NK-92 treated with Interleukin-12 subunit alpha and Interleukin-12 subunit beta, amount 100 ng/mL, for 24 hours (cell line): ENCODE measurements at places on chromosomes 2 and 18.

DNA sequence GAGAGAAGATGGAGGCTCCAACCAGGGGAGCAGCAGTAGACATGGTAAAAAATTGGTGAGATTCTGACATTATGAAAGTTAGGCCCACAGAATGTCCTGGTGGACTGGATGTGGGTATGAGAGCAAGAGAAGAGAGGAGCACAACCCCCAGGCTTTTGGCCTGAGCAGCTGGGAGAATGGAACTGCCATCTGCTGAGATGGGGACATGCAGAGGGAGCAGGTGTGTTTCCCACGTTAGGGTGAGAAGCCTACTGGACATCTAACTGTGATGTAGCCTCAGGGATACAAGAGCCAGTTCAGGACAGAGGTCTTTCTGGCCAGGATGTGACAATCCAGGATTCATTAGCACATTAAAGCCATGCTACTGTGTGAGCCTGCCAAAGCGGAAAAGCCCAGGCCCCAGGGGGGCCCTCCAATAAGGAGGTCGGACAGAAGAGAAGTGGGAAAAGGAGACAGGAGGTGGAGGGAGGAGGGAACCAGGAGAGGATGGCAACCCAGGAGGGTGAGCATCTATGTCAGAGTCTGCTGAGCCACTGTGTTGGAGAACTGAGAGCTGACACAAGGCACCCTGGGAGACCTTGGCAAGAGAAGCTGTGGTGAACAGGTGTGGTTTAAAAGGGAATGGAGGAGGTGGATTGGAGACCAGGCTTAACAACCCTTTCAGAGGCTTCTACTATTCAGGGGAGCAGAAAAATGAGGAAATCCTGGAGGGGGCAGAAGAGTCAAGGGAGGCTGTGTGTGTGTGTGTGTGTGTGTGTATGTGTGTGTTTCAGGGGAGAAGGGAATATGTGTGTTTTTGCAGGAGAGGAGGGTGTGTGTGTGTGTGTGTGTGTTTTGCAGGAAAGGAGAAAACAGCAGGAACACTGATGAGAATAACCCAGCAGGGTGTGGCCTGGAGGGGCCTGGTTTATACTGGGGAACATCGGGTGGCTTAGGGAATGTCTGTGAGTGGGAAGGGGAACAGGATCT is 10.5 kb downstream of the CYB5A start:
- no peak for DNase-seq

GRCh38 chr2:100381240-100381639 is 36.2 kb downstream of the CHST10 start:
- peak; percentile 27 for DNase-seq

DNA sequence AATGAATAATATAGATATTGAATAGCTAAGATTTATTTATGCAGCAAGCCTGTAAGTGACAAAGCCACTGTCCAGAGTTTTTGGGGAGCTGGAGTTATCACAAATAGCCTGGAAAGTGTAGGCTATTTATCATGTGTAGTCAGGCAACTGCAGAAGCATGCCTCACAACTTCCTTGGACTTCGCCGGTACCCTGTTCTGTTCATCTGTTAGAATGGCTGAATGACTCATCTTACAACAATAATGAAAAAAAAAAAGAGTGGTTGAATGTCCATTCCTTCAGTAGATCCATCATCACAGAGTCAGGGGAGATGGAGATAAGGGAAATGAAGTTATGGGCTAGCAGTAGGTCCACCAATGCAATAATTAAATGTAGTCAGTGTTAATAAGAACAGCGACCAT is 24.0 kb upstream of the ATP5MC3 start:
- no peak for DNase-seq

GRCh38 chr2:223995569-223995968 is 38.3 kb downstream of the MRPL44 start:
- no peak for DNase-seq

GRCh38 chr2:216661639-216662375 is 28.6 kb downstream of the IGFBP2 start:
- no peak for DNase-seq

- DNase-seq, result no peak
Observed at GRCh38 chr2:74507926-74508520, 528 bp upstream of the PCGF1 start.

GRCh38 chr18:23916338-23916737 is 98.2 kb upstream of the TTC39C start:
- DNase-seq, result no peak

GRCh38 chr2:169525434-169525833 is 15.9 kb downstream of the KLHL41 start:
- no peak for DNase-seq

- no peak for DNase-seq
Observed at GRCh38 chr2:25545899-25546298, 127.5 kb downstream of the DTNB start.

DNA sequence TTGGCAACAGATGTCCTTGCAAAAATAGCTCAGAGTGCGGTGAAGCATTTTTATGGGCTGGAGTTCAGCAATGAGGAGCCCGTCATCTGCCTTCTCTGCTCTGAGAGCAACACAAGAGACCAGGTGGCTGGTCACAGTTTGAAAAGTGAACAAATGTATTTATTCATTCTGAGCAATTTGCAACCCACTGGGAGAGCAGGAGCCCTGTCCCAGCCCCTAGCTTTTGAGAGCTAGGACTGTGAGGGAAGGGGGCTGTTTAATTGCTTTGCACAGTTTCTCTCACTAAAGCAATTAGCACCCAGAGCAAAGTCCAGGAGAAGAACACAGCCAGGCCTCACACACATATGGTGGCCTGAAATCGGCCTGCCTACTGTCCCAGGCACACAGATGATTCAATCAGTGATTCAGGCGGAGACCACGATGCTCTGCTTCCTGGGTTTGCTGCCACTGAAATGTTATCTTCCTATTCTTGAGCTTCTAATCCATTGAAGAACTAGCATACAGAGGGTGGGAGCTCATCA is 646.1 kb upstream of the ACVR2A start:
- DNase-seq, result no peak

DNA sequence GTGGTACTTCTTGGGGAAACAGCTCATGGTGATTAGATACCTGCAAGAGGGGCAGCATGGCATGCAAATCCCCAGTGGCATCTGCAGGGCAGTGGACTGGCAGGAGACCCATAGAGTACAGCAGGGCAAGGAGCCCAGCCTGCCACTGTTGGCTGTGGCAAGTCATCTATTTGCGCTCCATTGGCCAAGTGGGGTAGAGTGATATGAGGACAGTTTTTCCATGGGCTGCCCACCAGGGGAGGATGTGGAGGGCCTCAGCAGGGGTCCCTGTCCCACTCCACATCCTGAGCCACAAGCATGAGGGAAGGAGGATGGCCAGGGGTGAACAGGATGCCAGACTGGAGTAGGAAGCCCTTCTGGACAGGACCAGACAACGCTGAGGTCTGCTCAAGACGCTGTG is 50.9 kb upstream of the OTOF start:
- no peak for DNase-seq

- no peak for DNase-seq
Observed at GRCh38 chr2:221153226-221153625, 418.9 kb downstream of the EPHA4 start.

GRCh38 chr2:144533221-144533620 is 13.3 kb upstream of the ZEB2 start:
- DNase-seq, result no peak
